ENCODE measurements at places on chromosomes 13 and 19.

- DNase-seq = no peak
- H3K36me3 ChIP-seq = no peaks in the 10 kb centered on the region
Measured at GRCh38 chr19:38559428-38560401, 58.0 kb downstream of the MAP4K1 start.

GRCh38 chr19:47779524-47780214 lies 1.2 kb downstream of the SELENOW start:
- DNase-seq = peak; percentile 28
- no peaks in the 10 kb centered on the region for H3K27me3 ChIP-seq
- H3K27ac ChIP-seq = peak overlapping the region; percentile 73
- no peaks in the 10 kb centered on the region for H3K4me1 ChIP-seq
- peak overlapping the region; percentile 97 for H3K4me3 ChIP-seq

- H3K27me3 ChIP-seq = no peaks in the 10 kb centered on the region
- DNase-seq = peak; percentile 82
- H3K4me1 ChIP-seq = no peaks in the 10 kb centered on the region
- no peak overlapping the region for H3K4me3 ChIP-seq
- no peak overlapping the region for H3K27ac ChIP-seq
Measured at GRCh38 chr13:96020931-96021330, 32.3 kb downstream of the UGGT2 start.

DNA sequence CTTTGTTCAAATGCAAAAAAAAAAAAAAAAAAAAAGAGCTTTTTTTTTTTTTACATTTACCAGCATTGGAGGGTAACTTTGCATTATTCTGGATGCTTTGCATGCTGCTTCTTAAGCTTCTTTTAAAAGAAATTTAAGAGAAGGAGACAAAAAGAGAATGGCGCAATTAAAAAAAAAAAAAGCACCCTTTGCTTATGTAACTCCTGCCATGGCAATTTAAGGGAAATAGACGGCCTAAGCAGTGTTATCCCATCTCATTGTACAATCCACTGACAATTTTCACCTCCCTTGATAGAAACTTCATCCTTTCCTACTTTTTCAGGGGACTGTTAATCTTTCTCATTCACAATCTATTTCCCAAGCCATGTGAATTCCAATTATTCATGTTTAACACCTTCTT lies 129.8 kb downstream of the KCTD12 start:
- no peak overlapping the region for H3K4me3 ChIP-seq
- H3K27ac ChIP-seq = no peak overlapping the region
- H3K4me1 ChIP-seq = no peaks in the 10 kb centered on the region

DNA sequence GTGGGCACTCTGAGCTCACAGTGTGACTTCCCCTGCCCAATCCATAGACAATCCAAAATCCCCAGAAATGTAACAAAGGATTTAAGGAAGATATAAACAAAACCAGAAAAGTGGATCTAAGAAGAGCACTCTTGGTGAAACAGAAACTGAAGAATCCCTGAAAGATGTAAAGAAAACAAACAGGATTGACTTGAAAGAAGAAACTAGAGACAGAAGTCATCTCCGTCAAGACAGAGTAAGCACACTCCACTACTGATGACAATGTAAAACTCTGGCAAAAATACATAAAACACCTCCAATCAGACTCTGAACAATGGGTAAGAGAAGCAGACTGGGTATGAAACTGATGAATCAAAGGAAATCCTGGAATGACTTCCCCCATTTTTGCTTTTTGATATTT lies 13.5 kb downstream of the TUBGCP3 start:
- no peaks in the 10 kb centered on the region for H3K27me3 ChIP-seq
- peak overlapping the region; percentile 63 for H3K27ac ChIP-seq
- no peak overlapping the region for H3K4me3 ChIP-seq
- DNase-seq = no peak
- H3K4me1 ChIP-seq = peaks cover 7% of the 10 kb centered on the region

Measured in small intestine (tissue), 16 donors.